ENCODE measurements at places on chromosomes 4 and X.

DNA sequence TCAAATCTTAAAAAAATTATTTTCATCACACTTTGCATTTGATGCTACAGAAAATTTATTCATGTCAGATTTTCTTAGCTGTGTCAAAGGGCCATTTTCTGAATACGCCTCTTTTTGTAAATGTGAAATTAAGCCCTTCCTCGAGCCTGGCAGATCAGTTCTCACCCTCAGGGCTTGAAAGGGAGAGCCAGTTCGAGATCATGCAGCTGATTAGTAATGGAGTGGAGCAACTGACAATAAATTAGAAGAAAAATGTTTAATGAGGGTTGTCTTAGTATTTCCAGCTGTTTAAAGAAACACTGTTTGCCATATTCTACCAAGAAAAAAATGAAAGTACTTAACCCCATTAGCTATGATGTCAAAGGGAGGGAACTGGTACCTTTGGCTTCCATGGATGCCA, 28.7 kb downstream of the CC2D2A start:
- no peak for DNase-seq

- no peak for DNase-seq
These were observed 13.5 kb downstream of the STIM2 start for GRCh38 chr4:26874110-26874509.

DNA sequence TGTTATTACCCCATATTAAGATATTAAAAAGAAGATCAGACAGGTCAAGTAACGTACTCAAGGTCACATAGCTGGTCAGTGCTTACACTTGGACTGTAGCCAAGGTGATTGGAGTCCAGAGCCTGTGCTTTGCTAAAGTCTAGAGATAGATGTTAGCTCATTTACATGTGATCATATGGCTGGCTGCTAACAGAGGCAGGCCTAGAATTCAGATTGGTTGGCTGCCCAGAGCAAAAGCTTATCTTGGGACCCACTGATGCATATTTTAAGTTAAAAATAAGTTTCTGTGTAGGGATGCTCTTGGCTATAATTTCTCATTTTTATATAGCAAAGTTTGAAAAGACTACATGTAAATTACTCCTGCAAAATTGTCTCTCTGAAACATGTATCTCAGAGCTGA, 18.1 kb upstream of the EXOC1L start:
- no peak for DNase-seq

- no peak for DNase-seq
These were observed 89.6 kb downstream of the SORCS2 start for GRCh38 chr4:7281691-7282665.

DNA sequence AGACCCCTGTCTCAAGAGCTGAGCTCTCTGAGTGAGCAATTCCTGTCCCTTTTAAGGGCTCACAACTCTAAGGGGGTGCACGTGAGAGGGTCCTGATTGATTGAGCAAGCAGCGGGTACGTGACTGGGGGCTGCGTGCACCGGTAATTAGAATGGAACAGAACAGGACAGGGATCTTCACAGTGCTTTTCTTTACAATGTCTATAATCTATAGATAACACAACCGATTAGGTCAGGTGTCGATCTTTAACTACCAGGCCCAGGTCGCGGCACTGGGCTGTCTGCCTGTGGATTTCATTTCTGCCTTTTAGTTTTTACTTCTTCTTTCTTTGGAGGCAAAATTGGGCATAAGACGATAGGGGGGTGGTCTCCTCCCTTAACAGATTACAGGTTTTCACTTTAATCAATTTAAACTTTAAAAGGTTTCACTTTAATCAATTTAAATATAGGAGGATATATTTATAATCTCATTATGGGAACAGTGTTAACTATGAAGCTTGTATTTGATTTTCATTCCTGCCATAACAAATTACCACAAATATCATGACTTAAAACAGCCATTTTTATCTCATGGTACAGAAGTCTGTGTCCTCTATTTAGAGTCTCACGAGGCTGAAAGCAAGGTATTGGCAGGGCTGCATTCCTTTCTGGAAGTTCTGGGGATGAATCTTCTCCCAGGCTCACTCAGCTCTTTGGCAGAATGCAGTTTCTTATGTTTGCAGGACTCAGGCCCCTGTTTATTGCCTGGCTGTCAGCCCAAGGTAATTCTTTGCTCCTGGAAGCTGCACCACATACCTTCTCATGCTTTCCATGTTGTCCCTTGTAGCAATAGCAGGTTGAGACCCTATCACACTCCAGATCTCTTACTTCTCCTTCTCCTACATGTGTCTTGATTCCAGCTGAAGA, 5.2 kb downstream of the SPATA4 start:
- no peak for DNase-seq

- no peak for DNase-seq
These were observed 11.3 kb upstream of the KIAA0232 start for GRCh38 chr4:6771229-6771671.

DNA sequence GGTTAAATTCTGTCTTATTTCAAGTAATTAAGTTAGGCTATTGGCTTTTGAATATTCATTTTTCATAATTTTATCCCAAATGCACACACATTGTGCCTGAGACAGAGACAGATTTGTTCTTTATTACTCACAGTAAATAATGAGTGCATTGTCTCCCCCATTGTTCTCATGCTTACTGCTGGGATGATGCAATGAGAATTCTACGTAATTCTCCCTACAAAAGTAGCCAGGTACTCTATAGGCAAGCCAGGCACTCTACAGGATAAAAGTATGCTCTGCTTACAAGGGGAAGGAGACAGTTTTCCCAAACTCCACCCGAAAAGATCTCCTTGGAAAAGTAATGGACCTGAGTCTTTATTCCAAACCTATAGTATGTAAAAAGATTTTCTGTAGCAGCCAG, 1890.7 kb upstream of the PCDH10 start:
- DNase-seq: no peak

- no peak for DNase-seq
These were observed 12.3 kb downstream of the PDGFC start for GRCh38 chr4:156959298-156959702.

GRCh38 chr4:140304346-140304745, 69.1 kb upstream of the SCOC start:
- DNase-seq: no peak

Measured in activated naive CD4-positive, alpha-beta T cell (primary cell).